A549 treated with Hydrocortisone at 1 μM for 4 hours (cell line): ENCODE measurements at places on chromosomes 3 and 15. TPM values are rescaled to one million over a fixed set of nuclear protein-coding genes. Genes with fewer than 3 reads are reported as not detected.

Gene CASR
- not detected in 5 replicates for total RNA-seq

Gene CX3CR1
- total RNA-seq = 0.06 to 0.09 TPM (median 0.07 TPM) in 3 of 5 replicates, not detected in the others

Gene CHRM5
- 0.02 to 0.05 TPM (median 0.03 TPM) in 3 of 5 replicates, not detected in the others for total RNA-seq

Gene CEMIP
- 1.0 to 1.6 TPM (median 1.2 TPM) in 5 replicates for total RNA-seq
